ENCODE measurements at places on chromosomes 2 and 18. TPM values are rescaled to one million over a fixed set of nuclear protein-coding genes. Genes with fewer than 3 reads are reported as not detected.

- no peak overlapping the region for H3K27ac ChIP-seq
- no peaks in the 10 kb centered on the region for H3K27me3 ChIP-seq
- H3K36me3 ChIP-seq, result no peaks in the 10 kb centered on the region
- DNase-seq, result no peak
These were observed 234.0 kb downstream of the EPHA4 start for GRCh38 chr2:221337957-221338685.

GRCh38 chr2:219554350-219554749 is 10.5 kb downstream of the TMEM198 start:
- H3K27ac ChIP-seq, result no peak overlapping the region
- DNase-seq, result no peak
- H3K4me1 ChIP-seq, result peaks cover 8% of the 10 kb centered on the region
- no peaks in the 10 kb centered on the region for H3K36me3 ChIP-seq
- H3K4me3 ChIP-seq, result no peak overlapping the region

GRCh38 chr2:43027097-43027873 is 199.1 kb downstream of the ZFP36L2 start:
- H3K4me3 ChIP-seq, result no peak overlapping the region
- DNase-seq, result no peak
- no peaks in the 10 kb centered on the region for H3K27me3 ChIP-seq
- H3K27ac ChIP-seq, result no peak overlapping the region
- H3K4me1 ChIP-seq, result peaks cover 6% of the 10 kb centered on the region
- H3K36me3 ChIP-seq, result no peaks in the 10 kb centered on the region

- no peak overlapping the region for H3K4me3 ChIP-seq
- peak overlapping the region; percentile 69 for H3K27ac ChIP-seq
- H3K27me3 ChIP-seq, result 0 out of 2 replicates have a peak, but pooled peaks cover 2% of the 10 kb centered on the region
- H3K36me3 ChIP-seq, result no peaks in the 10 kb centered on the region
- DNase-seq, result no peak
- peaks cover 17% of the 10 kb centered on the region for H3K4me1 ChIP-seq
These were observed 115.9 kb downstream of the TTC32 start for GRCh38 chr2:19785867-19786266.

- no peak for DNase-seq
- no peak overlapping the region for H3K4me3 ChIP-seq
- H3K36me3 ChIP-seq, result no peaks in the 10 kb centered on the region
- H3K27me3 ChIP-seq, result no peaks in the 10 kb centered on the region
- no peaks in the 10 kb centered on the region for H3K4me1 ChIP-seq
- no peak overlapping the region for H3K27ac ChIP-seq
These were observed 12.3 kb upstream of the ATP9B start for GRCh38 chr18:79056827-79057367.

- peak; percentile 91 for DNase-seq
- peak overlapping the region; percentile 94 for H3K27ac ChIP-seq
- H3K4me1 ChIP-seq, result peaks cover 5% of the 10 kb centered on the region
- H3K36me3 ChIP-seq, result peaks cover 13% of the 10 kb centered on the region
- H3K4me3 ChIP-seq, result no peak overlapping the region
- no peaks in the 10 kb centered on the region for H3K27me3 ChIP-seq
These were observed 8.6 kb downstream of the CLIP4 start for GRCh38 chr2:29123617-29124349.

GRCh38 chr2:177161741-177162460 is 50.7 kb upstream of the HNRNPA3 start:
- H3K36me3 ChIP-seq, result no peaks in the 10 kb centered on the region
- H3K4me3 ChIP-seq, result no peak overlapping the region
- peak; percentile 41 for DNase-seq
- H3K27me3 ChIP-seq, result no peaks in the 10 kb centered on the region
- H3K27ac ChIP-seq, result no peak overlapping the region

DNA sequence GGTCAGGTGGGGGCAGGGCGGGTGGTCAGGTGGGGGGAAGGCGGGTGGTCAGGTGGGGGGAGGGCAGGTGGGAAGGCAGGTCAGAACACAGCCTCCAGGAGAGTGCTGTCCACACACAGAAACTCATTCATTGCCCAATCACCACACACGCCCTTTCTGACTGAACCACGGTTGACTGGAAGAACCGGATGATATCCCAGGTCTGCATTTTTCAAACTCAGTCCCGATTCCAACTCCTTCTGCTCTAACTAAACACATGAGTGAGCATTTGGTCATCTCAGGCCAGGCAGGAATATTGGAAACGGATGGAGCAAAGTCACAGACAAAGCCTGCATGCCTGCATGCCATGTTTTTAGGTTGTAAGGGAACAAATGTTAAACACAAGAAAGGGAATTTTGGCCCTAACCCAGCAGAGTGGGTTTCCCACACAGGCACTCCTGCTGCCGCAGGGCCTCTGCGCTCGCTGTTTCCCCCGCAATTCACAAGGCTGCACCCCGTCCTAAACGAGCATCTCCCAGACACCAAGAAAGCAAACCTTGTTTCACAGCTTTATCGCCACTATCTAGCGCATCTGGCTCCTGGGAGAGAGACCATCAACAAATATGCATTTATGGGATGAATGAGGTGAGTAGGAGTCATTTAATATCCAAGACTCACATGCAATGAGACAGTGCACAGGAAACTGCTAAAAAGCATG is 100.1 kb downstream of the ZNF516 start:
- peaks cover 4% of the 10 kb centered on the region for H3K36me3 ChIP-seq
- H3K4me3 ChIP-seq, result no peak overlapping the region
- no peak overlapping the region for H3K27ac ChIP-seq
- H3K4me1 ChIP-seq, result peaks cover 13% of the 10 kb centered on the region
- peak; percentile 76 for DNase-seq
- no peaks in the 10 kb centered on the region for H3K27me3 ChIP-seq

- H3K27ac ChIP-seq, result no peak overlapping the region
- no peak for DNase-seq
- no peaks in the 10 kb centered on the region for H3K36me3 ChIP-seq
- H3K27me3 ChIP-seq, result no peaks in the 10 kb centered on the region
- no peak overlapping the region for H3K4me3 ChIP-seq
These were observed 34.9 kb upstream of the RNF138 start for GRCh38 chr18:32056613-32057358.

DNA sequence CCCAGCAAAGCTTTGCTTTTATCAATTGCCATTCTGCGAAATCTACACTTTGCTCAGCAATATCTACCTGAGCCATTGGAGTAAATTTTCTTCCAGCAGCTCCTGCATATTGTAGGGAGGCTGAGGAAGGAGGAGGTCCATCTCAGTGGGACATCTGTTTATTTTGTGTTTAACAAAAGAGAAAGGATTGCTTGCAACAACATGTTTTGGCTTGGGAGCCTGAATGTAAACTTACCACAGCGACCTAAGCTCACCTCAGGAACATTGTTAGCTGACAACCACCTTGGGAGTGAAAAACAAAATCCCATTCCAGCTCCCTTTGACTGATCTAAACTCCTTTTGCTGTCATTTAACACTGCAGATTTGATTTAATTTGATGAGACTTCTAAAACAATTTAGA is 356.1 kb downstream of the SS18 start:
- H3K4me1 ChIP-seq, result peaks cover 7% of the 10 kb centered on the region

- no peak for DNase-seq
- H3K36me3 ChIP-seq, result peaks cover 59% of the 10 kb centered on the region
- no peak overlapping the region for H3K4me3 ChIP-seq
- H3K27ac ChIP-seq, result no peak overlapping the region
- peaks cover 16% of the 10 kb centered on the region for H3K4me1 ChIP-seq
These were observed 175.4 kb downstream of the ANTXR1 start for GRCh38 chr2:69188182-69188900.

DNA sequence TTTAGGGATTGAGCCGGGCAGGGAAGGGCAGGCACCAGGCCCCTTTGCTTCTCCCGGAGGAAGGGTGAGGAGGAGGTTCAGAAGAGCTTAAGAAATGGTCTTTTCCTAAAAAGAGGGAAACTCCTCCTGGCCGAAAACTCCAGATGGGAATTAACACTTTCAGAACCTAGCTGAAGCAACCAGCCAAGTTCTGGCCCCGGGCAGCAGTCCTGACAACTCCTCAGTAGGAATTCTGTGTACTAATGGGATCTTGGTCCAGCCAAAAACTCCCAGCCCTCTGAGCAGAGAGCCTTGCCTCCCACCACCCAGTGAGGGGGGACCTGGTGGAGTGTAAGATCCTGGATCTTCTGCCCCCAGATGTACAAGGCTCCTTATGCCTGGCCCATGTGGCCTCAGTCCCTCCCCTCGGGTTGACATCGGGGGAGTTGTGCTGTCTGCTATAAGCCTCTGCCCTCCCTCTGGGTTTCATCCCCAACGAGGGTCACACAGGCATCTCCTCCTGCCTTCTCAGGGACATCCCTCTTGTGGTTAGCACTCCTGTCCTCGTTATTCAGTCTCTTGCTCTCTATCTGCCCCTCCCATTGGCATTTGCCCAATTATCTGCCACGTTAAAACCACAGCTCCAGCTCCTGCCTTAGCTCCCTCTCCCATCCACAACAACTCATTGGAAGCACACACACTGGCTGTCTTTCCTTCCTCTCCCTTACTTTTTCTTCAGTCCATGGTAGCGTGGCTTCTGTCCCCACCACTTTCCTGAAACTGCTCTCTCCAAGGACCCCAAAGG is 184.6 kb downstream of the CYP26B1 start:
- no peaks in the 10 kb centered on the region for H3K36me3 ChIP-seq
- no peak overlapping the region for H3K27ac ChIP-seq
- H3K4me1 ChIP-seq, result no peaks in the 10 kb centered on the region
- peaks cover 14% of the 10 kb centered on the region for H3K27me3 ChIP-seq
- DNase-seq, result no peak

- H3K36me3 ChIP-seq, result no peaks in the 10 kb centered on the region
- DNase-seq, result peak; percentile 19
- peaks cover 5% of the 10 kb centered on the region for H3K27me3 ChIP-seq
- no peak overlapping the region for H3K27ac ChIP-seq
- no peaks in the 10 kb centered on the region for H3K4me1 ChIP-seq
These were observed 228.5 kb downstream of the TTC32 start for GRCh38 chr2:19673213-19673791.

DNA sequence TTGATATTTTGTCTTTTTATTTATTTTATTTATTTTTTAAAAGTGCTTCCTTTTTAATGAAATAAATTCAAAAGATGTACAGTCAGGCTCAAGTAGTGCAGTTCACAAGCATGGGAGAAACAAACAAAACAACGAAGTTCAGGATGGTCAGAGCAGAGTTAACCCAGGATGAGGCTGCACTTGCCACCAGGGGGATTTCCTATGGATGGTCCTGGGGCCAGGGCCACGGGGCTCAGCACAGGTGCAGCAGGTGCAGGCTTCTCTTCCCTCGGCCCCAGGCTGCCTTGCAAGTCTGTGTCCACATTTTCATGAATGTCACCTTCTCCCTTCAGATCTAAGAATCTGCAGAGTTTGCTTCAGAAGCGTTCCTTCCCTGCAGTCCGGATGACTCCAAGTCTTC is 76.5 kb downstream of the CDCA7 start:
- no peak for DNase-seq
- H3K27me3 ChIP-seq, result peaks cover 15% of the 10 kb centered on the region
- no peak overlapping the region for H3K27ac ChIP-seq
- H3K4me1 ChIP-seq, result peaks cover 8% of the 10 kb centered on the region
- no peaks in the 10 kb centered on the region for H3K36me3 ChIP-seq

DNA sequence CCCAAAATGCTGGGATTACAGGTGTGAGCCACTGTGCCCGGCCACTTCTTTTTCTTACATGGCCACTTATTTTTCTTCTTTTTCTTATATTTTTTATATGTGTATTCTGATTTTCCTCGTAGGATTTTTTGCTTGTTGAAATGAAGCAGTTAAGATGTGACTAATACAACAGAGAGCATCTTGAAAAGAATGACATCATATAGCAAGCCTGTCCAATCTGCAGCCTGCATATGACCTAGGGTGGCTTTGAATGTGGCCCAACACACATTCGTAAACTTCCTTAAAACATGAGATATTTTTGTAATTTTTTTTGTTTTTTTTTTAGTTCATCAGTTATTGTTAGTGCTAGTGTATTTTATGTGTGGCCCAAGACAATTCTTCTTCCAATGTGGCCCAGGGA is 704.0 kb downstream of the NRXN1 start:
- H3K36me3 ChIP-seq, result no peaks in the 10 kb centered on the region
- H3K4me1 ChIP-seq, result no peaks in the 10 kb centered on the region
- H3K4me3 ChIP-seq, result no peak overlapping the region
- no peak overlapping the region for H3K27ac ChIP-seq
- H3K27me3 ChIP-seq, result no peaks in the 10 kb centered on the region

DNA sequence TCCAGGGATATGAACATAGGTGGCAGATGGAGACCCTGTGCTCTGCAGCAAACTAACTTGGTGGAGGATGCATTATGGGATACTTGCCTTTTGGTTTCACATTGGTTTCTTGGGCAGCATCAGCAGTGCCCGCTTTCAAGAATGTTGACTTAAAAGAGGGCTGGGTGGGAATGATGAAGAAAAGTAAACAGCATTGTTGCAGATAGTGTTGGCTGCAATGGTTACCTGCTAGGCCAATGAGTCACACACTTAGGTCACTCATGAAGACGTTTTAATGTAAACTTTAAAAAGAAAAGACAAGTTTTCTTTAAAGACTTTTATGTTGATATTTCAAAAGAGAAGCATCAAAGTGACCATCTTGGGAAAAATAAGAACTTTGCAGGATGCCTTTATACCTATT is 26.1 kb upstream of the FAM237A start:
- H3K27ac ChIP-seq, result no peak overlapping the region
- DNase-seq, result peak; percentile 12
- peaks cover 4% of the 10 kb centered on the region for H3K4me1 ChIP-seq
- H3K4me3 ChIP-seq, result no peak overlapping the region
- no peaks in the 10 kb centered on the region for H3K27me3 ChIP-seq

DNA sequence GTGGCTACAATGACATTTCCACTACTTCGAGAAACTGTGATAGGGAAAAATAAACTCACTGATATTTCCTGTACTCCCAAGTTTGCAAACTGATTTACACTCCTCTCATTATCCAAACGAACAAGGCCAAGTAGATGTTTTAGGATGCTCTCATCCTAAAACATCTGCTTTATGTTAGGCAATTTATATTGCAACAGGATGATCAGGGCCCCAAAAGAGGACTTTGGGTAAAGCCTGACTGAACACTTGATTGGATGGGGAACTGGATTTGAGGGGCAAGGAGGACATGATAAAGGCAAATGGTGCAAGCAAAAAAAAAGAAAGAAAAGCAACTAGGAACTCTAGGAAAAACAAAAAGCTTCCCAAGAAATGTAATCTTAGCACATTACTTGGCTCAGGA is 2.1 kb upstream of the HES6 start:
- H3K27ac ChIP-seq, result no peak overlapping the region
- peaks cover 2% of the 10 kb centered on the region for H3K4me1 ChIP-seq
- peaks cover 4% of the 10 kb centered on the region for H3K36me3 ChIP-seq
- no peak overlapping the region for H3K4me3 ChIP-seq
- no peak for DNase-seq

Gene FAM228A
- not detected for total RNA-seq

Gene DNAH6
- under 0.01 TPM for total RNA-seq

Gene SKOR2
- not detected for total RNA-seq

Gene MYO7B
- 0.18 TPM for total RNA-seq

Gene PLA2R1
- 0.28 TPM for total RNA-seq

Gene SCN9A
- total RNA-seq, result 135 TPM

Gene UPP2
- not detected for total RNA-seq

Gene DSC2
- total RNA-seq, result not detected

Gene IL36B
- not detected for total RNA-seq

Measured in IMR-90 (cell line).